CMK (cell line): ENCODE measurements at places on chromosomes 4 and X.

DNA sequence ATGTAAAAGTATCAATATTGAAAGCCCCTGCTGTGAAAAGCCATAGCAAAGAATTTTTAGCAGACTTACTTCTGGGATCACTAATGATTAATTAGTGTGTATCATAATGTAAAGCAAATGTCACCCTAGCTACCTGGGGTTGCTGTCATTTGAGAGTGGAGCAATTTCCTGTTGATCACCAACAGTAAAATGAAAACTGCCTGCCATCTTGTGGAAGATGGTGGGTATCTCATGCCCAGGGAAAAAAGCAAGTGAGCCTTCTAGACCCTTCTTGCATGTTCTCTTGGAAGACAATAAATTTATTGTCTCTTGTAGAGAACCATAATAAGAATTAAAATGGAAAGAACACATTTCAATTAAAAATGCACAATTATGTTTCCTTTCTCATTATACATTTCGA, 360.2 kb downstream of the ZIC3 start:
- DNase-seq = no peak

- DNase-seq = no peak
Measured at GRCh38 chrX:103073467-103073866, 9.5 kb upstream of the BEX1 start.

DNA sequence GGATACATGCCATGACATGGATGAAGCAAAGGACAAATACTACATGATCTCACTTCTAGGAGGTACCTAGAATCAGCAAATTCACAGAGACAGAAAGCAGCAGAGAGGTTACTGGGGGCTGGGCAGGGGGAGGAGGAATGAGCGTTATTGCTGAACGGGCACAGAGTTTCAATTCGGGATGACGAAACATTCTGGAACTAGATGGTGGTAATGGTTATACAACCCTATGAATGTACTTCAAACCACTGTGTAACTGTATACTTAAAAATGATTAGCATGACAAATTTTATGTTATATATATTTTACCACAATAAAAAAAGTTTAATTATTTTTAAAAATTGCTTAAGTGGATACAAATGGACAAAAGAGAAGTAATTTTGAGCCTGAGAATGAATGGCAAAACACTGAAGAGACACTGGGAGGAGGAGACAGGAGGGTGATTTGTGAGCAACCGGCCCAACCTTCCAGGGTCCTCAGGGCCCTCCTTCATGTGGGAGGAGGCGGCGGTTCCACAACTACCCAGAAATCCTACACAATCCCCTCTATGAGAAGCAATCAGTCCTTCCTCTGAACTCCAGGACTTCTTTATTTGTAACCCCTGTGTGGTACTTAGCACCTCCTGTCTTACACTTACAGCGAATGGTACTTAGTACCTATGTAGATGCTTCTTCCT, 14.1 kb downstream of the ACSL1 start:
- DNase-seq = no peak

DNA sequence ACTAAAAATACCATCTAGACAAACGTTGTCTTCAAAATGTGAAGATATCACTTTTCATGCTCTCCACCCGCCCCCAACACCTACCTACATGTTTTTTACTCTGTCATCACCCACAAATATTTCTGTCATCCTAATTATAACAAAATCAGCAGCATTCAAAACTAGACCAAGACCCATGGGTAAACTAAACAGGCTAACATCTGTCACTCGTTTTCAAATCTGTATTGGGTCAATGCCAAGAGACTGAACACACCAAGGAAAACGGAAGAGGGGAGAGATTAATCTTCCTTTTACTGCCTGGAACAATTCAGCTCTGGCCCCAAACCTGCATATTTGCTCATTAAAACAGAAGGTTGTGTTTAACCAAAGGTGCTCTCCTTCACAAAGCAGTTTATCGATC, 17.5 kb downstream of the FAM184B start:
- DNase-seq = no peak

DNA sequence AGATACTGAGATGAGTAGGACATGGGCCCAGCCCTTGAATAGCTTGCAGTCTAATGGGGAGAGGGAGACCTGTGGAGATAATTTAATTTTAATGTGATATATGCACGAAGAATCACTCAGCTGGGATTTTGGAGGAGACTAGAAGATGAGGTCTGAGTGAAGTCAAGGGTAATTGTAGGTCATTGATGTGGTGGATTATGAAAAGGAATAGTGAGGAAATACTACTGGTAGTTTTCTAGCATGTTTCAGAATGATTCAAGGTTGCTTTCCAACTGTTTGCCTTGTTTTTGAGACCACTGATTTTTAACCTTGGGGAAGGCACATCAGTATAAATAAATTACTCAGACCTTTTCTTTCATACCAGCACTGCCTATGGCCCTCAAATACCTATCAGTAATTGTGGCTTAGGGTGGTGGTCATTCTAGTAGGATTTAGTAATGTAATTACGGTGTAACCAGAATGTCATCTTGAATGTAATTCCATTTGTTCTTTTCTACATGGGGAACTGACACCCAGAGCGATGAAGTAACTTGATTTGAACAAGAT, 25.6 kb downstream of the PTTG2 start:
- DNase-seq = no peak

DNA sequence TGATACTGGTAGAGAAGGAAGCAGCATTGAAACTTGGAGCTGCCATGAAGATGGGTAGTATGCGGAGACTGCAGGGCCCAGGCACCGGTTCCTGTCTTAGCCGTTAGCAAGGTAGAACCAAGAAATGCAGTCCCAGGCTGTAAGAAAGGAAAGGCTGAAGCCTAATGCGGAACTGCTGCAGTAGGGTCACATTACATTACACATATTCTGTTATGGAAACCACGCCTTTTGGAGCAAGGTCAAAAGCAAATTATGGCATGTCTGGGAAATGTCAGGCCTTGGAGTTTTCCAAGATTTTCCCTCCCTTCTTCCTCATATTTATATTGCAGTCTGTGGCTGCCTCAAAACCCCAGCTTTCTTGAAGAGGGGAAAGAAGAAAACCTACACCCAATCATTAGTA, 204.8 kb upstream of the RASGEF1B start:
- DNase-seq = no peak

GRCh38 chrX:1542994-1543725, 6.2 kb upstream of the P2RY8 start:
- DNase-seq = no peak

- DNase-seq = no peak
Measured at GRCh38 chr4:186726426-186727168, 2.9 kb upstream of the FAT1 start.

DNA sequence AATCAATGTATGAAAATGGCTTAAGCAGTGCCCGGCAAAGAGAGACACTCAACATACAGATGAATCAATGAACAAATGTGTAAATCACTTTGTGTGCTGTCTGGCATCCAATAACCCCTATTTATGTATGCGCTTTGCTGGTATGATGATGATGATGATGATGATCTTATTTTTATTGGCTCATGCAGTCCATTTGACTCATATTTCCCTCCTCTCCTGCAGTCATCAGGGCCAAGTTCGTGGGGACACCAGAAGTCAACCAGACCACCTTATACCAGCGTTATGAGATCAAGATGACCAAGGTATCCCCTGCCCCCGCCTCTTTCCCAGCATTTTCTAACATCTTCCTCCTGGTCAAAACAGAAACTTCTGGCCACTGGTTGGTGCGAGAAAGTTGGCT, 2.5 kb downstream of the TIMP1 start:
- DNase-seq = no peak

GRCh38 chr4:159283696-159284095, 180.8 kb downstream of the RAPGEF2 start:
- no peak for DNase-seq

DNA sequence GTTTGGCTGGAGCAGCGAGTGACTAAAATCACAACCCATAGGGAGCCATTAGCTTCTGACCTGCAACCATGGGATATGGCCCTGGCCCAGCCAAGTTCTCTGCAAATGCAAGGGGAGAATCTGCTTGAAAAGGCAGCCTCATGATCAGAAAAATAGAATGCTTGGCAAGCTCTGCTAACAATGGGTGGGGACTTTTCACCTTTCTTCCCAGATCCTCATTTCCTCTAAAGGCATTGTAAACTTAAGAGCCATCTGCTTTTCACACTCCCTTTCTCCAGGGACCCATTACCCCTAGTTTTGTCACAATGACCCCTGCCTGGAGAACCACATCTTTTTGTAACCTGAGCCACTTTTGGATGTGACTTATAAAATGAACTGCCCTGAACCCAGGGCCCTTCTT, 104.3 kb downstream of the PARM1 start:
- no peak for DNase-seq

DNA sequence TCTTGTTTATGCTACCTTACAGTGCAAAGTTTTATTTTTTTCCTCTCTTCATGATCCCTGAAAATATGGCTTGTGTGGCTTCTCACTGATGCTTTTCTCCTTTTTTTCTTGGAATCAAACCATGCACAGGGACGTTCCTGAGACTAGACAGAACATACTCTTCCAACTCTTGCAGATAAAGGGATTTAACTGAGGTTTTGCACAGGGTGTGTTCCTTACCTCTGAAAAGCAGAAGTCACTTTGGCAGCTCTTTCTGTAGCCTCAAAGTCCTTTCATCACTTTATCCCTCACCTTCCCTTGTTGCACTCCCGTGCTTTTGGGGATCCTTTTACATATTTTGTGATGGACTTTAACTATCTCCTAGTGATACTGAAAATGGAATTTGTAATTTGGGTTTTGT, 300.1 kb downstream of the SPRY1 start:
- no peak for DNase-seq

DNA sequence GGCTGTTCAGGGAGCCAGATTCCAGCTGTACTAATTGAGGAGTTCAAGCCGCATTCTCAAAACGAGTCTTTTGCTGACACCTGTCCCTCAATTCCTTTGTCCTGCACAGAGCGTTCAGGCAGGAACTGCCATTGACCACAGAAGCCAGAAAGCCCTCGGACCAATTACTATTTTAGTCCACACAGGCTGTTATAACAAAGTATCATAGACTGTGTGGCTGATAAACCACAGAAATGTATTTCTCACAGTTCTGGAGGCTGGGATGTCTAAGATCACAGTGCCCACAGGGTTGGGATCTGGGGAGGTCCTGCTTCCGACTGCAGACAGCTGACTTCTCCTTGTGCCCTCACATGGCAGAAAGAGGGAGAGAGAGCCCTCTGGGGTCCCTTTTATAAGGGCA, 119.8 kb upstream of the ATP6AP2 start:
- no peak for DNase-seq

DNA sequence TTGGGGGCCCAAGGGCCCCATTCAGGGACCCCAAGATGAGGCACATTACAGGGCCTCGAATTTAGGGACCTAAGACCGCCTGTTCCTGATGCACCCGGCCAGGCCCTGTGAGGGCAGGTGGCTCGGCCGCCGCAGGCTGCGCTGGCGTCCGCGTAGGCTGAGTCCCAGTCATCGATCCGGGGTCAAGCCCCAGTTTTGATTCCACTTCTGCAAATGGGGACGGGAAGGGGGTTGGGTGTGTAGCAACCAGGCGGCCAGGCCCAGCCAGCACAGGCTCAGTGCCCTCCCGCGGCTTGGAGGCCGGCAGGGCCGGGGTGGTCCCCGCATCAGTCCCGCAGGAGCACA, 327 bp downstream of the PNPLA4 start:
- no peak for DNase-seq

- no peak for DNase-seq
Measured at GRCh38 chr4:154562697-154563254, at the start of gene FGB. TSS of gene FGB (plus strand) at chr4:154563011. CDS start at chr4:154563019, 8 bp downstream.

DNA sequence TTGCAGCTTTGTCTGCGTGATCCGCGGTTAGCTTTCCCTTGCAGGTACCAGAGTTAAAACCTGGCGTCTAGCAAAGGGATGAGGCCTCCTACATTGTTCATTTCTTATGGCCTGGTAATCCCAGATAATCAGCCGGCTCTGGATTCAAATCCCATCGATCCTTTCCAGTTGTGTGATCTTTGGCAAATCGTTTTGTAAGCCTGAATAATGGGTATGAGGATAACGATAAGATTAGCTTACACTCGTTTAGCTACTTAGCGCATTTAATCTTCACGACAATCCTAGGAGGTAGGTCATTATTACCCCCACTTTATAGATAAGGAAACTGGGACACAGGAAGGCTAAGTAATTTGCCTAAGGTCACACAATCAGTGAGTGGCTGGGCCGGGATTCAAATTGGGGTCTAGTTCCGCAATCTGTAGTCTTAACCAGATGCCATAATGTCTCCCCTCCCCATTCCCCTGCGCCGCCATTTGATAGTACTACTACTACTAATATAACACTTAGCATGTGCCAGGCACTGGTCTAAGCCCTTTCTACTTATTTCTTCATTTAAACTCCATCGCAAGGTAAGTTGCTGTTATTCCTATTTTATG, 1.7 kb upstream of the UBA1 start:
- no peak for DNase-seq

DNA sequence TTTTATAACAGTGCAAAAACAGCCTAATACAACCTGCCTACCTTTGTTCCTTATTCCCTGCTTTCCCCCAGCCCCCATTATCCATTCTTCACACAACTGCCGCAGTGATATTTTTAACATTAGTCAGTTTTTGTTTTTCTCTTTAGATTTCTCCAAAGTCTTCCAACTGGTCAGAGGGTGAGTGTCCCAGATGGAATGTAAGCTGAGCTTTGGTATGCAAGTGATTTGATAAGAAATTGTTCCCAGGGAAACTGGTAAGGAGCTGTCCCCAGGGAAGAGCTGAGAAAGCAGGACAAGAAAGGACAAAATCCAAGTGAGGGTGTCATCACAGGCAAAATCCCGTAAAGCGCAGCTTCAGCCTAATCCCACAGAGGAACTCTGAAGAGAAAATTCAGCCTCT, 475.5 kb upstream of the ADGRL3 start:
- DNase-seq = no peak

GRCh38 chr4:60657807-60658206, 542.3 kb upstream of the ADGRL3 start:
- no peak for DNase-seq

DNA sequence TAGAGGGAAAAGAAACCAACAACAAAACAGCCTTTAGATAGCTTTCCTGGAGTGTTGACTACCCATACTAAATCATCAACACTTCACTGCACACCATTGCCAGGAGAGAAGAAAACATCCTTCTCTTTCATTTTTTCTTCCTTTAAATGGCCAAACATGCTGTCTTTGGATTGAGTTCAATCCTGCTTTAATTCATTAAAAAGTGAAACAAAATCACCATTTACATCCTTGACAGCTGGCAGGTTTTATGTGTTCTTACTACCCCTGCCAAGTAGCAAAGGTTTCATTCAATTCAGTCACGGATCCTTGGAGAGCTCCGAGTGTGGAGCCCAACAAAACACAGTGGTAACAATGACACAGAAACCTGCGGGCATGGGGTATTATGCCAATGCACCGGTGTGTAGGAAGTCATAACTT, 568.3 kb downstream of the ANKRD50 start:
- no peak for DNase-seq

GRCh38 chr4:65624651-65625050, 45.6 kb downstream of the EPHA5 start:
- no peak for DNase-seq

DNA sequence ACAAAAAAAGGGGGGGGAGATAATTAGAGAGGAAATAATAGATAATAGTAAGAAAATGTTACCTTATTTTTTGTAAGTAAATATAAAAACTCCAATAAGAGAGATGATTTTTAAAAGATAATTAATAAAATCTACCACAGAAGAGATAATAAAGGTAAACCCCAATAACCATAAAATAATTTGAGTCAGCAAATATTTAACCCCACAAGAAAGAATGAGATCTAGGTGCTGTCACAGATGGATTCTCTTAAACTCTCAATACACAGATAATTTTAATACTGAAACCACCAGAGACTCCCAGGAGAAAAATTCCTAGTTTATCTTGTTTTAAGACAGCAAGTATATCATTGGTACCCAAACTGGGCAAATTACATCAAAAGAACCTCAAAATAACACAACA, 341.4 kb downstream of the ANK2 start:
- DNase-seq = no peak
